ENCODE measurements at places on chromosomes 2 and 18. TPM values are rescaled to one million over a fixed set of nuclear protein-coding genes. Genes with fewer than 3 reads are reported as not detected.

DNA sequence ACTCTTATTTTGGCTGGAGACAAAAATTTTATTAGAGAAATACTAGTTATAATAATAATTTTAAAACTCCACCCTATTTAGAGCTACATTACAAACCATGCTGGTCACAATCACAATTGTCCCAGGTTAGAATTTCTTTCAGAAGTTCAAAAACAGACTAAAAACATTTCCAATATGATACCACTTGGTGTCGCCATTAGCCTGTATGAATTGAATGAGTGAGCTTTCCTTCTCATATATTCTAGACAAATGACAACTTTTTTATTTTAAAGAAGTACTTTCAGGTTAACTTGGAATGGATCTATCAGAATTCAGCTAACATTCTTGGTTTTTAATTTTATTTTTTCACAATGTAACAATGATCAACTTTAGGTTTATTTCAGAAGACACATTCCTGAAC lies 48.0 kb downstream of the SERPINB8 start:
- DNase-seq, result peak; percentile 1

- no peak for DNase-seq
Observed at GRCh38 chr2:152603166-152603565, 114.1 kb downstream of the PRPF40A start.

DNA sequence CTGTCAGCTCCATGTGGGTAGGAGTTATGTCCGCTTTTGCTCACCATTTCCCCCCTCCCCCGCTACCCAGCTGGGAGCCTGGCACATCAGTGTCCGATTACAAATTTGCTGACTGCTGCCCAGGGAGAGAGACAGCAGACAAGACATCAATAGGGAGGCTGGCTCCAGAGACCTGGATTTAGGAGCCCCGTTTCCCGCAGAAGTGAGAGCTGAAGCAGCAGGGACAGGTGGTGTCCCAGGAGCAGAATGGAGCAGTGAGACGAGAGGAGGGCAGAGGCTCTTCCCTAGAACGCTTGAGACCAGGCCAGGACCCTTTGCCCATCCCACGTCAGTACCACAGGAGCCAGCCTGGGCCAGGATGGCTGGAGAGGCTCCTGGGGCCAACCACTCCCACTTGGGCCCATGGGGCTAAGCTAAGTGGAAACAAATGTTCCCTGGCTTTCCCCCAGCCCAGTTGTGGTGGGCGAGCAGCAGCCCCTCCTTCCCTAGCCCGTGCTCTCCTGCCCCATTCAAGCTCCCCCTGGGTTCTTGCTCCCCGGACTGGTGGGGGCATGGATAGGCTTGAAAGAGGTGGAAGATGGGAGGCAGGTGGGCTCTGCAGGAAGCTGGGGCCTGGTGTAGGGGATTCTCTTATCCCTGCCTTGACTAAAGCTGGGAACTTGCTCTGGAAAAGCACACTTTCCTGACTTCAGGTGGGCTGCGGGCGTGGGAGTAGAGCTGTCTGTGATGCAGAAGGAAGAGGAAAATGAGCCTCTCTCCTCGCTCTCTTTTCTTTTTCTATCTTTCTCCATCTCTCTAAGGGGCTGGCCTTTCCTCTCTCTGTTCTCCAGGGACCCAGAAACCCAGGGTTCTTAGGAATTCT lies 4.1 kb upstream of the WNT6 start:
- DNase-seq, result no peak

DNA sequence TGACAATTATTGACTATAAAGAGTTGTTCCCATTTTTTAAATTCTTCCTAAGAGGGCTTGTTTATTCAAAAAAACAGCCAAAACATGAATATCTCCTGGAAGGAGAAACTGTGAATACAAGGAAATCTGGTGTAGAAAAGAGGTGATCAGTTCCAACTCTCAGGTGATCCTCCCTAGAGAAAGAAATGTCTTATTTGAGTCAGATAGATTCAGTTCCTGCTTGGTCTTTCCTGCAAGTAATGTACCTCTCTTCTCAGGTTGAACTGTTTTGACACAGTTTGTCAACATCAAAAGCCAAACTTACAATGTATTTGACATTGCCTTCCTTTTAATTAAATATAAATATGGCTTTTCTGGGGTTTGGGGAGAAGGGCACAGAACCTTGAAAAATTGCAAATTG lies 567.4 kb downstream of the ARHGAP15 start:
- DNase-seq, result no peak

- DNase-seq, result no peak
Observed at GRCh38 chr2:915979-916378, 34.7 kb upstream of the SNTG2 start.

- DNase-seq, result no peak
Observed at GRCh38 chr2:30178618-30179434, 32.0 kb downstream of the YPEL5 start.

The TNFAIP6 gene
- total RNA-seq, result 26.5 TPM

The DNER gene
- 3.3 TPM for total RNA-seq

The NDUFV2 gene
- 93.7 TPM for total RNA-seq

The PAIP2B gene
- total RNA-seq, result 14.3 TPM
